ENCODE measurements at places on chromosomes 7 and 10. TPM values are rescaled to one million over a fixed set of nuclear protein-coding genes. Genes with fewer than 3 reads are reported as not detected.
A peak's percentile ranks its signal among the peaks of the same experiment; 100 is the strongest.

- no peak for DNase-seq
Measured at GRCh38 chr7:105613611-105614330, 32.5 kb upstream of the EFCAB10 start.

DNA sequence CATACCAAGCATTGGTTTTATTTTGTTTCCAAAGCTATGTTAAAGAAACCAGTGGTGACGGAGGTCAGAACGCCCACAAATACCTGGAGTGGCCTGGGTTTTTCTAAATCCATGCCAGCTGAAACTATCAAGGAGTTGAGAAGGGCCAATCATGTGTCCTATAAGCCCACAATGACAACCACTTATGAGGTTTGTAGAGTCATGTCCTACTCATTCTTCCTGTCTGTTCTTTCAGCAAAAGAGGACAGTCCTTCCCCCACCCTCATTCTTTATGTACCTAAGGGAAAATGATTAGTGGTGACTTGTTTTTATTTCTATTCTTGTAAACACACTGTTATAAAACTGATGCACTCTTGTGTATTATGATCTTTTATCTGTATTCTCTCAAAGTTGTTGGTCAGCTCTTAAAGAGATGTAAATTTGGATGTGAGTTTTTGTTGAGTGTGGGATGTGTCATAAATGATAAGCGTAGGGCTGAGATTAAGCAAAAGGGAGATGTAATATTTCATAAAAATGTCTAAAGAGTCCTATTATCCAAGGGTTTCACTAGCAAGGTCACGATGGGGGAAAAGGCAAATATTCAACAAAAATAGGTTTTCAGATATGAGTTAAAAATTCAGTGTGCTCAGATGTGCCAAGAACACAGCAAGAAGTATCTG lies 294.4 kb downstream of the BICC1 start:
- no peak for DNase-seq

DNA sequence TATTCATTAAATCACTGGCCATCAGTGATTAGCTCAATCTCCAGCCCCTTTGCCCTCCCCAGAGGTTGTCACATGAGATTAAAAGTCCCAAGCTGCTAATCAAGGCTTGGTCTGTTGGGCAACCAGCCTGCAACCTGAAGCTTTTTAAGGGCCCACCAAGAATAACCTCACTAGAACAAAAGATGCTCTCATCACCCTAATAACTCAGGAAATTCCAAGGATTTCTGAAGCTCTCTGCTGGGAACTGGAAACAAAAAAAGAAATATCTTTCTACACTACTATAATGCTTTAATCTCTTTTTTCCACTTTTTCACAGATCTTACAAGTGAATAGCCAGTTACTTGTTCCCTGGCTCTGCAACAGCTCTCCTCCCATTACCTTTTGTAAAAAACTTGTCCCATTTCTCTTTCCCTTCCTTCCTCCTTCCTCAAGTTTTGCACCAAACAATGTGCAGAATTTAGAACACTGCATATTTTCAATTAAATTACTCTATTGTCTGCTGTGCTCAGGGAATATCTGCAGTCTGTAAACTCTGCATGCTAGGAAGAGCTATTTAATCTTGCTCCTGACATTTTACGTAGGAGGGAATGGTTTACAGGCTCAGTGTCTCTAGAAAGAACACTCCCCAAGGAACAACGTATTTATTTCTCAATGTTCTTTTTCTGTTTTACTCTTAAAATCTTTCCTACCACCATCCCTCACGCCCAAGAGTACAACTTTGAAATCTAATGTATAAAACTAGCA lies 169.1 kb downstream of the IMMP2L start:
- DNase-seq, result no peak

DNA sequence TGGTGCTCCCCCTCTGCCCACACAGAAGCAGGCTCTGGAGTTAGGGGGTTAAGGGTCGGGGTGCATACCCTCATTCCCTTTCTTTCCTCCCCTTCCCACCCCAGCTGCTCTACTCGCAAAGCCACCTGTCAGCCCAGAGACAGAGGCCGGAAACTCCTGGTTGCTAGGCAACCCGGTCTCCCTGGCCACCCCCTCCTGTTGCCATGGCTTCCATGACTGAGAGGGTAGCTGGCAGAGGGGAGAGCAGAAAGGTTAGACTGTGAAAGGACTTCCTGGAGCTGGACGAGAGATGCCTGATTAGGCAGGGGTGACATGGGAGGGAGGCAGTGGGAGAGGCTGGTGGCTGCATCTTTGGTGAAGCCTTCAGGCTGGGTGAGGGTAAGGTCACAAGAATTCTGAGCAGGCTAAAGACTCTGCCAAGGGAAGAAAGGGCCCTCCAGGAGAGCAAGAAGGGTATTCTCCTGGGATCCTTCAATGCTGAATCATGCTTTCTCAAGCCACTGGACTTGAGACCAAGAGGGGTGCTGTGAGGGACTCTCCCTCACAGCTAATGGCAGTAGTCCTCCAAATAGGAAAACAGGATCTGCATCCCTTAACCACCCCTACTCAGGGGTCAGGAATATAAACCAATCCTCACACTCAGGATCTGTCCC lies 5.4 kb downstream of the PSD start:
- peak; percentile 61 for DNase-seq

GRCh38 chr7:5689118-5689517 lies 92.3 kb downstream of the RNF216 start:
- DNase-seq, result no peak

- DNase-seq, result no peak
Measured at GRCh38 chr10:91420868-91421267, 10.7 kb downstream of the HECTD2 start.

DNA sequence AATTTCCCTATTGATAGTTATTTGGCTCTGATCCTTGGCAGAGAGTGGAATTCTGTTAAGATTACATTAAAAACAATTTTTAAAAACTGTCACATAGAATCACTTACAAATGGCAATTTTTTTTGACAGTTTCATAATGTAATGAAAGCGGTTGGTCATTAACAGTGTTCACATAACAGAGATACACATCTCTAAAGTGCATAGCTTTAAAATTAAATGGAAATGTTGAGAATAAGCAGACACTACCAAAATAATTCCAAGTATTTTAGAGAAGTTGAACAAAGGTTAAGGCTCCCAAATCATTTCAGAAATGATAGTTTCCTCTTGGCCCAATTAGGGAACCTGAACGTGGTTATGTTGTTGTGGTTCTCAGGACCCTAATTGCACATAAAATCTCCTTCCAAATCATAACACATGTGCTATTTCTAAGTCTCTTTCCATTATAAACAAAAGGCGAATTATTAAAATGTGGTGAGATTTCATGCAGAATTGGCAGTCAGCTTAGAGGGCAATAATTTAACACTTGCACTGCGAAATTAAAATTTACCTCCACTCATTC lies 528.9 kb upstream of the FZD8 start:
- DNase-seq, result no peak

DNA sequence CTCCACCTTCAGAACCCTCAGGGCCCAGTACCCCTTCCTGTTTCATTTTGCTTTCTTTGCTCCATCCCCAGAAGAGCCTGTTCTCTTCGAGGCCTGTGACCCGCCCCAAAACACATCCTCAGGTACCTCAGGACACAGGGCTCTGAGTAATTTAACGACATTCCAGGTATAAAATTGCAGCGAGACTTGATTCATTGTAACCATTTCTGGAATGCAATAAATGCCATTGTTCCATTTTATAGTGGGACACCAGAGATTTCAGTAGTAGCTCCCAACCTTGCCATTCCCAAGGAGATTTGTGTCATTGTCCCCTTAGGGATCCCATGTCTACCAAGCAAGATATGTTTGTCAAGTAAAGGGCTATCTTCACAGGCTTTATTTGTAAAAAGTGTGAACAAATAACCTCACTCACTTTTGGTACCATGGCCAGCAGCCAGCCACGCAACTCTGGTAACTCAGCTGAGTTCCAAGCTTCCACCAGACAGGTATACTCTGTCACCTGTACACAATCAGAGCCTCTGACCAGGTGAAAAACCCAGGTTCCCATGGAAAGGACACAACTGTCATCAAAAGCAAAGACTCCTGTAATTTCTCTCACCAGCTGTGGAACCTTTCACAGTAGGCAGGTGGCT lies 441.3 kb downstream of the PLXNA4 start:
- DNase-seq, result no peak

DNA sequence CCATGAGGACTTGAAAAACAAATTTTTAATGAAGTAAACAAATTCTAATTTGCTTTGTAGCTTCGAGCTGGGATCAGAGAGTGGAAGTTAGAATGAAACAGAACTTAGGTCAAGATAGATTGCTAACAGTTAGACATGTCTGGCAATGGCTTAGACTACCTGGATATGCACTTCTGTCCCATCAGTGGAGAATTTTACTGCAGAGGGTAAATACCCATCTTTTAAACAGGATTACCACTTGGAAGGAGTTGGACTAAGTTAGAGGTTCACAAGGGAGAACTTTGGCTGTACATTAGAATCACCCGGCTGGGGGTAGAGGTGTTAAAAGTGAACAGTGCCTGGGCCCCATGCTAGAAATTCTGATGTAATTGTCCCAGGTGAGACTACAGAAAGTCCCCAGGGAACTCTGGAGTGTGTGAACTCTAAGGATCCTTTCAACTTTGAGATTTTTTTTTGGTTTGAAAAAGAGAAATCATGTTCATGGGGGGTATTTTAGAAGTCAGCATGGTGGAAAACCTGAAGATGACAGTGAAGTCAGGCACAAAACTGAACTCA lies 35.5 kb downstream of the ENTPD1 start:
- no peak for DNase-seq

DNA sequence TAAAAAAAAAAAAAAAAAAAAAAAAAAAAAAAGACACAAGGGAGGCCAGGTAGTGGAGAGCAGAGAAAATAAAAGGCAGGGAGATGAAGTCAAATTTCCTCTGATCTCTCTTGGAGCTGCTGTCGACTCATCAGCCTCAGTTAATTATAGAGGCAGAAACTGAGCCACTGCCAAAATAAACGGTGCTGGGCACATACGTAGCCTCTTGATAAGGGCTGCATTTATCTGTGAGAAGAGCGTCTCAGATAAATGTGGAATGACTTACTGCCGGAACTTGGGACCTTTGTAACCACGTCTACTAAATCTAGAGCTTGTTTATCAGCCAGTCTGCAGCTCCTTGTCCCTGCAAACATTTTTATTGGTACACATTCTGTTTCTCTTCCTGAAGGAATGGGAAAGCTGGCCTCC lies 162.3 kb downstream of the BAMBI start:
- DNase-seq, result no peak

DNA sequence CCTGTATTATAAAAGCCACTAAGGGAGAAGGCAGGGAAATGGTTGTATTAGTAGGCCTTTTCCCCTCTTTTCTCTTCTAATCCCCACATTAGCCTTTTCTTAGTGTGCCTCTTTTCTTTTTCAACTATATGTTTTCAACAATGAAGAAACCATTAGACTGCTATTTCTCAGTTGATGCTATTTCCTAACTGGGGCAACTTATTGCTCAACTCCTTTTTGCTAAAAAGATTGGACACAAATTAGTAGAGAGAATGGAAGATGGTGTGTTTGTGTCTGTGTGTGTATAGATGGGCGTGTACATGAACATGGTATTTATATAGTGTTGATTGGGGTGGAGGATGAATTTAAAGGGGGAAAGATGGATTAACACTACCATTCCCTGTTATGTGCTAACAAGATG lies 28.4 kb downstream of the TBC1D12 start:
- DNase-seq, result no peak

GRCh38 chr7:6705959-6706665 lies 635 bp downstream of the ZNF12 start:
- no peak for DNase-seq

GRCh38 chr7:112079673-112080072 lies 126.5 kb downstream of the DOCK4 start:
- DNase-seq, result no peak

- DNase-seq, result no peak
Measured at GRCh38 chr7:152103066-152103465, 77.6 kb downstream of the GALNT11 start.

DNA sequence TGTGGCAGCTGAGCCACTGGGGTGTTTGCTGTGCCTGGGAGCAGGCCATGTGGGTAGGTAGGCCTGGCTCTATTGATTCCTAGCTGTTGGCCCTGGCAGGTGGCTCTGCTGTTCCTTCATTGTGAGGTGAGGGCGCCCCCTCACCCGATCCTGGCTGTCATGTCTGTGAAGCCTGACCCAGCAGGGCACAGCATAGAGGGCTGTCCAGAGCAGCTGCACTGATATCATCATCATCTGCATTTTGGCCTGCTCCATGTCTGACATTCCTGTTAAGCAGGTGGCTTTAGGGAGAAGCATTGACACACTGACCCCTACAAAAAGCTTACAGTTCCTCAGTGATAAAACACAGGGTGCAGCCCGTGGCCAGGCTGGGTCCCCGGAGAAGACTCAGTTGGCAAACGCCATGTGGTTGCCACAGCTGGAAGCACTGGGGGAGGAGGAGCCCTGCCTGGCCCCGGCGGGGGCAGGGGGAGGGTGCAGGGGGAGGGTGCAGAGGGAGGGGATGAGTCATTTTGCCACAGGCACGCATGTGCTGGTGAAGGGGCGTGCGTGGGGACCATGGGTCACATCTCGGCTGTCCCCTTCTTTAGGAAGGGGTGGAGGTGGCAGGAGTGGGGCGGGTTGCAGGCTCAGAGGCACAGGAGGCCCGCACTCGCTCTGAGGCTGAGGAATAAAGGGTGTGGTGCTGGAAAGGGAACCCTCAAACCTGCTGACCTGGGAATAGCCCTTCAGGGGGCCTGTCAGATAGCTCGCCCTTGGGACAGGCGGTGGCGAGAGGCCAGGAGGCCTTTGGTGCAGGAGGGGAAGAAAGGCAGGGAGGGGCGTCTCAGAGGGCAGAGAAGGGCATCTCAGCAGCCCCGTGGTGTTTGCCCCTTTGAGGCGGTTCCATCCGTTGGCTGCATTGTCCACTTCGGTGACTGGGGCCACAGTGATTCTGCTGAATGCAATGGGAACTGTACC lies 31.6 kb downstream of the IKZF1 start:
- DNase-seq, result peak; percentile 88

GRCh38 chr10:130615457-130615856 lies 479.3 kb downstream of the GLRX3 start:
- no peak for DNase-seq

- DNase-seq, result no peak
Measured at GRCh38 chr10:17037910-17038309, 91.7 kb downstream of the CUBN start.

CPN1 gene
- total RNA-seq, result not detected

LRRD1 gene
- total RNA-seq, result not detected

MMD2 gene
- not detected for total RNA-seq

SAP25 gene
- 30.5 TPM for total RNA-seq

GPR141 gene
- not detected for total RNA-seq

OAT gene
- total RNA-seq, result 49.8 TPM

TNPO3 gene
- total RNA-seq, result 17.0 TPM

PMPCB gene
- 104 TPM for total RNA-seq

HGF gene
- total RNA-seq, result not detected

MEOX2 gene
- not detected for total RNA-seq
